ENCODE measurements at places on chromosomes 2 and 18.
A peak's percentile ranks its signal among the peaks of the same experiment; 100 is the strongest.

GRCh38 chr2:21229302-21229701 lies 105.5 kb downstream of the TDRD15 start:
- no peak overlapping the region for H3K4me3 ChIP-seq
- H3K36me3 ChIP-seq = no peaks in the 10 kb centered on the region
- H3K27me3 ChIP-seq = no peaks in the 10 kb centered on the region
- no peak overlapping the region for H3K27ac ChIP-seq
- no peak for DNase-seq

GRCh38 chr18:40375837-40376236 lies 1579.2 kb upstream of the PIK3C3 start:
- H3K27ac ChIP-seq = no peak overlapping the region
- DNase-seq = no peak
- H3K4me3 ChIP-seq = no peak overlapping the region
- H3K36me3 ChIP-seq = no peaks in the 10 kb centered on the region
- H3K4me1 ChIP-seq = no peaks in the 10 kb centered on the region

DNA sequence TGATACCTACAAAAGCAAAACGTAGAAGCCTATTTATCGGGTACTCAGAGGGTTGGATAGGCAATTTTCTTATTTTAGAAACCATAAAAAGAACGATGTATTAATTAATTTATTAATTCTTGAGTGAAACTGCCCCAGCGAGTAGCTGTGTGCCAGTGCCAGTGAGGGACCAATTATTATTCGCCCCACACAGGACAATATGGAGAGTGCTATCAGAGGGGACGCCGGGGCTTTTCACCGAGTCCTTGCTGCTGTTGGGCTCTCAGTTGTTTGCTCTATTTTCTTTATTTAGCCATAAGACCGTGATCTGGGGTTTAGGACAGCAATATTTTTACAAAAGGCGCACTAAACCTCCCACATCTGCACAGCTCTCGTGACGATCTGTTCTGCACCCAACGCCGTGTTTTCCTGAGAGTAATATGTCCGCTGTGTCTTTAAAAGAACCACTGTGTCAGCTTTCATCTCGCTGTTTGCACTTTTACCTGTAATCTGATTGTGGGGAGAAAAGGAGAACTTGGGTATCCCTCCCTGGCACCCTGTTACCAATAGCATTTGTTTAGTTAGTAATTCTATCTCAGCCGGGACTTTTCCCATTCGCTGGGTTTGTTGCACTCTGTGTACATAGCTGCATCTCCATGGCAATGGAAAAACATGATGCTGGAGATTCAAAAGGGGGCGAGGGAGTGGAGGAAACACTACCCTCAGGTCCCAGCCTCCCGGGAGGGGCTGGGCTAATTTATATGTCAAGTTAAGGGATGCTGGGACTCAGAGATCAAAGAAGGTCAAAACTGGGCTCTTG lies 30.1 kb upstream of the ZNF516 start:
- no peaks in the 10 kb centered on the region for H3K4me1 ChIP-seq
- no peak overlapping the region for H3K27ac ChIP-seq
- H3K4me3 ChIP-seq = peak overlapping the region; percentile 56
- no peak for DNase-seq
- H3K27me3 ChIP-seq = peaks cover 10% of the 10 kb centered on the region

- H3K27ac ChIP-seq = no peak overlapping the region
- peaks cover 28% of the 10 kb centered on the region for H3K4me1 ChIP-seq
- no peak for DNase-seq
- H3K27me3 ChIP-seq = no peaks in the 10 kb centered on the region
These were observed 33.5 kb downstream of the PNO1 start for GRCh38 chr2:68190991-68191731.

DNA sequence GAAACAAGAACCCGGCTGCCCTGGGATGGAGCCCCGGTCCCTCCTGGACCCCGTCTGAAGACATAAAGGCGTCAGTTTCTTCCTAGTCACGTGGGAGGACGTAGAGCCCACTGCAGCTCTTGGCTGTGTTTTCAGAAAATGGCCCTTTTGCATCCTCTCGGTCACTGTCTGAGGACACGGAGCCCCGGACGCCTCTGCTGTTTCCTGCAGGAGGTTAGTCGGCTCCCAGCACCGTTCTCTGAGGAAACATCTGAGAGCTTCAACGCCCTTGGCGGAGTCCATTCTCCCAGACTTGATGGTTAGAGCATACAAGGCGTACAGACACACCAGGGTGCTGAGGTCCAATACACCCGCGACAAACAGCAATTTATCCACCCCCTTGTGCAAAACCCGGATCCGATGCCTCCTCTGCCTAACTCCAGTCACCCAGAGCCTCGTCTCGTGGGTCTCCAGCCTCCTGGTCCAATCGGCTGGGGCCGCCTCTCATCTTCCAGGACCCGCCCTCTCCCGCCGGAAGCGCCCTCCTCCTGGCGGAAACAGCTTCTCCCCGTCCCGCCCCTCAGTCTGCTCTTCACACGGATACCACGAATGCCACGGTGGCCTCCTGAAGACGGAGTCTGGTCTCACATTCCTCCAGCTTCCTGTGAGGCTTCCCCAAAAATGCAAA lies 119.4 kb downstream of the TMEM18 start:
- H3K27me3 ChIP-seq = no peaks in the 10 kb centered on the region
- no peak overlapping the region for H3K4me3 ChIP-seq
- no peaks in the 10 kb centered on the region for H3K4me1 ChIP-seq
- no peak overlapping the region for H3K27ac ChIP-seq

DNA sequence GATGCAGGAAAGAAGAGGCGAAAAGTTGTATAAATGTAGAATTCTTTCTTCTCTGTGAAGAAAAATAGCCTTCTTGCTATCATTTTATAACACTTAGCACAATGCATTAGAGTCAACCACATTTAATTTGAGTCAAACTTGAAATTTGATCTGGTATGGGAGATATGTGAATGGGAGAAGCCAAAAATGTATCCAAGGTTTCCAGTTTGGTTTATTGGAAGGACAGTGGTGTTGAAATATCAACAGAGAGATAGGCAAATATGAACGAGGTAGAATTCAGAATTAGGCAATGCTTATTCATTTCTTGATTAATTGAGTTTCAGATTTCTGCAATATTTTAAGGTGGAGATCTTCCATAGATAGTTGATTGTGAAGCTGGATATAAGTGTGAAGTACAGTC lies 991.9 kb upstream of the CHAC2 start:
- no peak overlapping the region for H3K4me3 ChIP-seq
- no peaks in the 10 kb centered on the region for H3K27me3 ChIP-seq
- H3K4me1 ChIP-seq = no peaks in the 10 kb centered on the region
- no peak overlapping the region for H3K27ac ChIP-seq
- DNase-seq = no peak

DNA sequence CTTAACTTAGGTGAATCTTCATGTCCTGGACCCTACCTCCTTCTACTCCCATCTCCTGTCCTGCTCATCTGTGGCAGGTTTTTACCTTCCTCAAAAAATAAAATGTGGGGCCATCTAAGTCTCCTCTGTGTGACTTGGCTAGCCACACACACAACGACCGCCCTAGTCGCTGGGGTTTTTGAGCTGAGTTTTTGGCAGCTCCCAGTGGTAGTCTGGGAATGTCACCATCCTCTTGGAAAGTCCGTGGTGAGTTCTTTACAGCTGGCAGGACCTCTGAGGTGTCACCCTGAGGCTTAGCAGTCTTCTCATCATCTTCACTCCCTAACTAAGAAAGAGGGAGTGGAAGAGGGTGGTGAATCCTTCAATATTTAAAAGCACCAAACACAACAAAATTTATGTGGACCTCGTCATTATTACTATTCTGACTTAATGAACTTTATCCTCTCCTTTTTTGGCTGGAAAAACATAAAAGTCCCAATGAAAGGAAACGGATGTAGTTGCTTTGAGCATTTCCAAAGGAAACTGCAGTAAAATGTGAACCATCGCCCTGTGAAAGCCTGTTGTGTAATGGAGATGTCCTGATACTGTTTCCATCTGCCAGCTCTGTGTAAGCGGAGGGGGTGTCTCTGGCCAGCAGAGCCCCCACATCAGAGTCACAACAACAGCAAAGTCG lies 78.6 kb downstream of the VAPA start:
- H3K36me3 ChIP-seq = no peaks in the 10 kb centered on the region
- H3K27ac ChIP-seq = peak overlapping the region; percentile 47
- H3K4me1 ChIP-seq = peaks cover 16% of the 10 kb centered on the region
- no peak overlapping the region for H3K4me3 ChIP-seq

- H3K4me1 ChIP-seq = peaks cover 10% of the 10 kb centered on the region
- no peaks in the 10 kb centered on the region for H3K27me3 ChIP-seq
- DNase-seq = no peak
- H3K4me3 ChIP-seq = no peak overlapping the region
- no peak overlapping the region for H3K27ac ChIP-seq
- H3K36me3 ChIP-seq = peaks cover 34% of the 10 kb centered on the region
These were observed 23.2 kb upstream of the CDKL4 start for GRCh38 chr2:39266916-39267434.

Measured in heart left ventricle (tissue), 16 donors.